Head of caudate nucleus (tissue), 42 donors: ENCODE measurements at places on chromosomes 7 and 10.

DNA sequence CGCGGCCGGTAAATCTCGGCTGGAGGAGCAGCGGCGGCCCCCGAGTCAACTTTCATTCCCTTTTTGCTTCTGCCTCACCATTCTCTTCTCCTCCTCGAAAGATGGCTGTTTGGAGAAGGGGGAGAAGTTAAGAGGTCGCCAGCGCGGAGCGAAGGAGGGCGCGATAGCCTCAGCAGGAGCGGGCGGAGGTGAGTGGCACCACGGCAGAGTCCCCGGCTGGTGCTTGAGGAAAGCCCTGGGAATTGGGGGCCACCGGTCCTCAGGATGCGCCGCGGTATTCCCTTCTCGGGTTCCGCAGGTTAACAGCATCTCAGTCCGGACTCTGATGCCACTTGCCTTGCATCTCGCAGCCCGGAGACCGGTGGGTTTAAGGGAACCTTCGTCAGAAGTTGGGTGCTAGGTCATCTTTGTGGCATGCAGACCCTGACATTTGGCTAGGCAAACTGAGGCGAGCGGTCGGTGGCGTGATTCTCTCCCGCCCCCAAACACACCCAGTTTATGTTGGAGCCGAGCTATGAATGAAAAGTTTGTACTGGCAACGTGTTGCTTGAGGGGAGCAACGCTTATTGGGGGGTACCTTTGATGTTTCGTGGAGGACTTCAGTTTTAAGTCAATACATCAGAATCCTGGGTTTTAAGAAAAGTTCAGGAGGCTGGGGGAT lies 59.5 kb upstream of the PRPS1L1 start:
- DNase-seq: no peak

DNA sequence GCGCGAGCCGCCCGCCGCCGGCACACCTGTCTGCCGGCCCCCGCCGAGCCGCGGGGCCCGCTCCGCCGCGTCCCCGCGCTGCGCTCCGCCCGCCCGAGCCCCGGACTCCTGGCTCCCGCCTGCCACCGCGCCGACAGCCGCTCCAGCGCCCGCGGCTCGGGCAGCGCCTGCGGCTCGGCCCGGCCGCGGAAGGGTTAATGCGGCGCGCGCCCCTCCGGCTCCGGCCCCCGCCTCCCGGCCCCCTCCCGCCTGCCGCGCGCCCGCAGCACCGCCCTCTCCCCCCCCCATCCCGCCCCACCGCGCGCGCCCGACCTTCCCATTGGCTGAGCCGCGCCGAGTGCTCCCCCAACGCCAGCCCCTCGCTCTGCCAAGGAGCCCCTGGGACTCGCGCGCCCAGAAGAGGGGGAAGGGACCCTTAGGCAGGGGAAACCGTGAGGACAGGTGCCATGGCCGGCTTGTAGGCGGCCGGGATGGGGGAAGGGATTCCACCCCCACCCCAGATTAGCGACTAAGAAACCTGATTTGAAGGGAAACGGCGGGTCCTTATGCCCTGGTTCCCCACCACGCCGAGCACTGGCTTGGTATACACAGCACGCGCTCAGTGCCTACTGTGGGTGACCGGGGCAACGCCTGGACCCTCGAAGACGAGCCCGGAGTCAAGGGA lies at the start of gene KCNH2:
TSS of gene KCNH2 (minus strand) at position 196 of the 664 bp plus-strand sequence. CDS start 408 bp downstream, outside the sequence.
- peak; percentile 82 for DNase-seq

- DNase-seq: no peak
Measured at GRCh38 chr7:155468785-155469148, 10.8 kb downstream of the EN2 start.

- peak; percentile 66 for DNase-seq
Measured at GRCh38 chr7:74656441-74656836, 1.1 kb upstream of the GTF2I start.

GRCh38 chr7:5615190-5616070 lies 166.0 kb downstream of the RNF216 start:
- DNase-seq: peak; percentile 56

- no peak for DNase-seq
Measured at GRCh38 chr10:20931156-20931795, 34.2 kb upstream of the NEBL start.

- DNase-seq: no peak
Measured at GRCh38 chr10:2981361-2981801, 86.0 kb upstream of the PFKP start.

GRCh38 chr10:101495324-101495925 lies 92.6 kb downstream of the POLL start:
- no peak for DNase-seq

DNA sequence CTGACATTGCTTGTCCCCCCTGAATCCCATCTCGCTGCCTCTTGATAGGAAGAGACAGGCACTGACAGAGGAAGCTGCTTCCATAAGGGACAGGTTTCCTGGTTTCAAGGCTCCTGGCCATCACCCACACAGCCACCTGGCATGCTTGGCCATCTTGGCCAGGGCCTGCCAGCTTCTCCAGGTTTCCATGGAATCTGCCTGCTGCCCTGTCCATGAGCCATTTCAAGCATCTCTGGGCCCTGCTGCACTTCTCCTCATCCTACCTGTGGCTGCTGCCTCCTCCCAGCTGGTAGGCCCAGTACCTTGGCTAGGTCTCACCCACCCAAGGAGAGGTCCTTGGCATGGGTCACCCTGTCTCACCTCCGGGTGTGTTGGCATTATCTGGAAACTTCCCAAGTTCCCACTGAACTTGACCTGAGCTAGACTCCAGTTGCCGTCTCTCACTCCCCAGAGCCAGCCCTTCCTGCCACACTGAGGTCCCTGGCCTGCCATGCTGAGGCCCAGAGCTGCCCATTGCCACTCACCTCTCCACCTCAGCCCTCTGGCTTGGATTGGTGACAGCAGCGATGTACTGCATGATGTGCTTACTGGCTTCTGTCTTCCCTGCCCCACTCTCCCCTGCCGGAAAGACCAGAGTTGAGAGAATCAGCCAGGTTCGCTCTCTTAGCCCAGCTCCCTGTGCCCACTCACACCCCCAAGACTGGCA lies 2.6 kb downstream of the MYO1G start:
- no peak for DNase-seq
